Stimulated activated CD4-positive, alpha-beta T cell treated with anti-CD3 and anti-CD28 coated beads, Interleukin-4, amount 100 ng/mL, for 1 hour (primary cell): ENCODE measurements at places on chromosomes 6 and 20.

DNA sequence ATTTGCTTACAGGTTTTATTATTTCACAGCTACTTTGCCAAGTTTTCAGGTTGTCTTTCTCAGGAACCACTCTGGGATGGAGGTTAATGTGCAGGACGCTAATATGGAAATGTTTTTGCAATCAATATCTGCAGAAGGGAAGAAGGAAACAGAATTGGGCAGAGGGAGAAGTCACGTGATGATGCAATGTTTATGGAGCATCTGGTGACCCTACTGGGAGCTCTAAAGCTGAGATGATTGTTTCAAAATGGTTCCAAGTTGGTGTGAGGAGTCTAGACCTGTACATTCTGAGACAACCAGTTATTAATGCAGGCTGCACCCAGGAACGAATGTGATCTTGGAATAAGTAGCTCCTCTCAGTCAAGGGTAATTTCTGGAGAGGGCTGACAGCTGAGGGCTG, 905.4 kb upstream of the FLRT3 start:
- DNase-seq: no peak

- DNase-seq: no peak
Measured at GRCh38 chr6:109799129-109799528, 108.0 kb downstream of the FIG4 start.

DNA sequence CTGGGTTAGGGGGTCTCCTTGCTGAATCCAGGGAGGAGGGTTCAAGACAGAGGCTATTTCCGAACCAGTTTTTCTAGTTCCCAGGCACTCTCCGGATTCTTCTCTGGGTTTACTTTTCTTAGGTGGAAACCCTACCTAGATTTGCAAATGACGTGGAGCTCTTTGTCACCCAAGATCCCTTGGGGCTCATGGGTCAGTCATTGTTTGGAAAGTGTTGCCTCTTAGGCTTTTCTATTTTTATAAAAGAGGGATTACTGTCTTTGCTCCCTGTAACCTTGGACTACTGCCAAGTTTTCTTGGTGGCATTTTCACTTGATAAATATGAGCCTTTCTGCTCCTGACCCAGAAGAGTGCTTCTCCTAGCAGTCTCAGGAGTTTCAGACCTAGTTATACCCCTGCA, 33.6 kb downstream of the FAM209B start:
- no peak for DNase-seq

DNA sequence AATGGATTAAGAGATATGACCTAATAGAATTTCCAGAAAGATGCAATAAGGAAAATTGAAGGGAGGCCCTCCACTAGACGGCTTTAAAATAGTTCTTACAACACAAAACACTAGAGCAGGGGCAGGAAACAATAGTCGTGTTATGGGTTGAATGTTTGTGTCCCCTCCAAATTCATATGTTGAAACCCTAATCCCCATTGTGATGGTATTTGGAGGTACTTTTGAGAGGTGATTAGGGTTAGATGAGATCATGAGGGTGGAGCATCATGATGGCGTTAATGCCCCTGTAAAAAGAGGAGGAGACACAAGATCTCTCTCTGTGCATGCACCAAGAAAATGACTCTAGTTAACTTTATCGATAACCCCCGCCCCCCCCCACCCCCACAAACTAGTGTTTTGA, 104.0 kb upstream of the HMGN3 start:
- no peak for DNase-seq

- DNase-seq: no peak
Measured at GRCh38 chr6:114714836-114715507, 372.1 kb upstream of the HS3ST5 start.

GRCh38 chr6:157246048-157246630, 77.2 kb downstream of the TMEM242 start:
- no peak for DNase-seq

- DNase-seq: no peak
Measured at GRCh38 chr20:37137547-37137946, 41.6 kb upstream of the RPN2 start.

DNA sequence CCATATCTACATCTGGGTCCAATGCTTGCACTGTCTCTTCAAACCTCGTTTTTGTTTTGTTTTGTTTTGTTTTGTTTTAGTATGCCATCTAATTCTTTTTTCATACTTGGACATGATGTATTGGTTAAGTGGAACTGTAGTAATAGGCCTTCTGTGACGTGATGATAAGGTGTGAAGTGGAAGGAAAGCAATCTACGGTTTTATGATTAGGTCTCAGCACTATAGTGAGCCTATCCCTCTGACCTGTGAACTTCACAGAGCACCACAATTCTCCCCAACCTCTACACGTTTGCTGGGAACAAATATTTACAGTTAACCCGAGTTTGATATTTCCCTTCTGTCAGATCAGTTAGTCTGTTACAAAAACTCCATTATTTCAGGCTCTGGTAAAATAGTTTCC, 19.1 kb upstream of the SLC24A3 start:
- DNase-seq: no peak
